NCI-H2081 (cell line): ENCODE measurements at places on chromosomes 16 and 17.
A peak's percentile ranks its signal among the peaks of the same experiment; 100 is the strongest.

DNA sequence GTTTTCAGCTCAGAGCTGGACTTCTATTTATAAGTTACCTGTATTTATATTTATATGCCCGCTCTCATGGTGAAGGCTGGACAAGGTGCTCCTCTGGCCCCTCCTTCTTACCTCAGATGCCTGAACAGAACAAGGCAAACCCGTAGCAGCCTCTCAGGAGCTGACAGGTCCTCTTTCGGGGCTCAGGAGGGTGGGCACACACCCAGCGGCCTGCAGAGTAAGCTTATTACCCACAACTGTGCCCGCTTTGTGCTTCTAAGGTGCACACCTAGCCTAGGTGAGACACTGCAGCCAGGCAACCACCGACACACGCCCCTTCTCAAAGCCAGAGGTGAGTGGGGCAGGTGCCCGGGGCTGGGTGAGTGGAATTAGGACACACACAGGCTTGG, 5.3 kb downstream of the NKIRAS2 start:
- no peak for DNase-seq

GRCh38 chr16:58462997-58463941, 36.7 kb upstream of the NDRG4 start:
- no peak for DNase-seq

- DNase-seq, result no peak
Observed at GRCh38 chr16:67282447-67282805, 3.1 kb downstream of the PLEKHG4 start.

DNA sequence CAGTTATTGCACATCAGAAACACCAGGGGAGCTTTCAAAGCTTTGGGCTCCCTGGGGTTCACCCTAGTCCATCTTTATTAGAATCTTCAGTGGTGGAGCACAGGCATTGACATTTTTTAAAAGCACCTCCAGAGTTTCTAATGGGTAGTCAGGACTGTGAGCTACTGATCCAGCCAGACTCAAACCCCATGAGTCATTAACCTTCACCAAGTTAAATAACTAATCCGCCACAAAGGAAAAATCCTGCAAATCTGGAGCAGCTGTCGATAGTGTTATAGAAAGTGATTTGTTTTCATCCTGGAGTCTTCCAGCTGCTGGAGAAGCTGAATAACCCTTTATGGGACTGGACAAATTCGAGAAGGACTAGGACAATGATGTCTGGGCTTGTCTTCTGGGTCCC, 93.2 kb upstream of the PIRT start:
- no peak for DNase-seq

DNA sequence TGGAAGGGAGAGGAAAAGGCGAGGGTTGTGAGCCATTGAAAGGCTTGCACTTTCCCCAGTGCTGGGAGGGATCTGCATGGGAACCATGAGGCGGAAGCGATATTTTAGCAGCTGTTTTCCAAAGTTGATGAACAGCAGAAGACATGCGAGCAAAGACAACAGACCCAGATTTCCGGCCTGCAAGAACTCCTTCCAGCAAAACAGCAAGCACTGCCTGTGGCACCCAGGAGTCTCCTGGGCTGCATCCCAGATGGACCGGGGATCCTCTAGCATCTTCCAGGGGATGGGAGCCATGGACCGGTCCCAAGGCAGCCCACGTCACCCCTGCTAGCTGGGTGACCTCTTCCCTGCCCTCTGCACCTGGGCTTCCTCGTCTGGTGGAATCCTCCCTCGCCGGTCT, 162.8 kb downstream of the IRF8 start:
- no peak for DNase-seq

GRCh38 chr17:20260268-20260667, 207.1 kb downstream of the LGALS9B start:
- DNase-seq, result no peak

DNA sequence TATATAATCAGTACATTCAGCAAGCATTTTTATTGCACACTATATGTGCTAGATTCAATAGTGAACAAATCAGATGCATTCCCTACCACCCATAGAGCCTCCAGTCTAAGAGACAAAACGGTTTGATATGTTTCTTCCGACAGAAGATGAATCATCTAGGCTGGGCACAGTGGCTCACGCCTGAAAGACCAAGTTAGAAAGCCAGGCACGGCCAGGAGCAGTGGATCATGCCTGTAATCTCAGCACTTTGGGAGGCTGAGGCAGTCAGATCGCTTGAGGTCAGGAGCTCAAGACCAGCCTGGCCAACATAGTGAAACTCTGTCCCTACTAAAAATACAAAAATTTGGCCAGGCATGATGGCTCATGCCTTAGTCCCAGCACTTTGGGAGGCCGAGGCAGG, 18.3 kb upstream of the COPRS start:
- no peak for DNase-seq

GRCh38 chr17:10652984-10653659, 4.0 kb downstream of the MYH3 start:
- no peak for DNase-seq

DNA sequence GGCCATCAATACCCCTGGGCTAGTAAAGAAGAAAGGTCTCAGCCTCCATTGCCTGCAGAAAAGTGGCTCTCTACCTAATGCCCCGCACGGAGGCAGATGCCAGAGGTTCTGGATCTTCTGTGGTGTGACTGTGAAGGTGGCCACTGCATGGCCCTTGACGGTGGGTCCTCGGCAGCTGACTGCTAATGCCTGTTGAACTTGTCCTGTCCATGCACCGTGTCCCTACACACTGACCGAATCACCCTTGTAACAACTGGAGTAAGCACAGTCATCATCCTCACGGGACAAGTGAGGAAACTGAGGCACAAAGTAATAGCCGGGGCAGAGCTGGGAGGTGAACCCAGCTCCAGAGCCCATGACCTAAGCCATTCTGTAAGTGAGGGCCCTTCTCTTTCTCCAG, 48.8 kb downstream of the MYH11 start:
- no peak for DNase-seq

DNA sequence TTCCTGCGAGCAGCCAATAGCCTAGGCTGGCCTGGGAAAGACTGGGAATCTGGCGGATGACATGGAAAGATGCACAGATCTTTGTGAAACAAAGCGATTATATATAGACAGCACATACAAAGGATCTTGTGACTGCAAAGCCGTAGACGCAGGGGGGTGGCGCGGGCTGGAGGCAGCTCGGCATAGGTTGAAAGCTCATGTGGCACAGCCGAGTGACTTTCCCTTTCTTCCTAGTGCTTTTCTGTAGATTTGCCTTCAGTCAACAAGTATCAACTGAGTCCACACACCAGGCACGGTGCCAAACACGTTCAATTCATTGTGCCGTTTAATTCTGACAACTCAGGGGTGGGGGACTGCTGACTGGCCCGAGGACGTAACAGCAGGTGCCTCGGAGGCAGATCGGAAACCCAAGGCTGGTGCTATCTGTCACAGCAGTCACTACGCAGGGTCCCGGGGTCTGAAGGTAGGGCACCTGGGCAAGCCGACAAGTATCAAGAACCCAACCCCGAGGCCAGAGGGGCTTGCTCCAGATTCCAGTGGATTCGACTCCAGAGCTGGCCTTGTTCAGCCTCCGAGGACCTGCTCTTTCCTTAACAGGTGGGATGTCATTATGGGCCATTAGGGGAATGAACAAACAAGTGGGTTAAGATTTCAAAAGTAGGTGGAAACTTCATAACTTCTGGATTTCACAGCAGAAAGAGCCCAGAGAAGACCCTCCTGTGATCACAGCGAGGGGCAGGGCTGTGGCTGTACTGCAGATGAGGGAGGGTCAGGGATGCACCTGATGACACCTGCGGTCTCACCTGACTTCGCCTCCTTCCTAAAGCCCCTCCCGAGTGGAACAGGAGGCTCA, 5.9 kb downstream of the PAM16 start:
- DNase-seq, result peak; percentile 78

DNA sequence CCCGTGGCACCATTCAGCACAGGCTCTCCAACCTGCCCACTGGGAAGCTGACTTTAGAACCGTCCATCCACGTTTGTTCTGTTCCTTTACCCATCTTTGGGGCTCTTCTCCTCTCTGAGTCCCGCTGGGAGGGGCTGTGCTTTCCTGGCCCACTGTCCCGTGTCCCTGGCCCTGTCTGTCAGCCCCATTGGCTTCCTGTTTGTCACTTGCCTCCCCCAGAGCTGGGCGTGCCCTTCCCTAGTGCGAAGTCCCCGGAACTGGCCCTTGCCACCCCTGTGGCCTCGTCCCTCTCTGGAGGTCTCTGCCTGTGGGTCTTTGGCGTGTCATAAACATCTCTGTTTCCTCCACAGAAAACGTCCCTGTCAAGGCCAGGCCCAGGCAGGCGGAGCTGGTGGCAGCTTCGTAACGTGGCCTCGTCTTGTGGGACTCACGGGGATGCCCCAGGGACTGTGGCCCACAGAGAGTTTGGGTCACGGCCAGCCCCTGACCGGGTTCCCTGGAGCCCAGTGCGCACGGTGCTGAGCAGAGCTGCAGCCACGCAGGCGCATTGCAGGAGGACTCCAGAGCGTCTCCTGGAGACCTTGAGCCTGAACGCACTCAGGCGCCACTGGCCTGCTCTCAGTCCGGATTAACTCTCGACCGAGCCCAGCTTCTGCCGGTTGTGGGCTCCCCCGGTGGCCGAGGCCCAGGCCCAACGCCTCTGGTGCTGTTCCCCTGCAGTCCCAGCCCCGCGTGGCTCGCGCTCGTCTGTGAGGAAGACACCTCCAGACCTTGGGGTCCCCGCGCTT, 7.3 kb downstream of the CHMP6 start:
- DNase-seq, result no peak

DNA sequence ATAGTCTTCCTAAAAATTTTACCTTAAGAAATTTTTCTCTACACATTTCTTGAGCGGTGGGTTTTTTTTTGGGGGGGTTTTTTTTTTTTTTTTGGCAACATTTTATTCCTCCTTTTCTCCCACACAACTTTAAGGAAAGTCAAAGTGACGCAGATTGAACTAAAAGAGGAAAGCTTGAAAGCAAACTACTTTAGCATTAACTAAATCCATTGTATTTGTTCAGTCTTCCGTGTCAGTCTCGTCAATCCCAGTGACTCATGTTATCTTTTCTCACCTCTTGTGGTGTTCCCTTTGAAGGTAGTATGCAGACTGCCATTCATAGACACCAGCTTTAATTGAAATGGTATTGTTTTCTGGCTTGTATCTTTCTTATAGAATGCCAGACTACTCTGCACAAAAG, 39.3 kb downstream of the TADA2A start:
- DNase-seq, result no peak

DNA sequence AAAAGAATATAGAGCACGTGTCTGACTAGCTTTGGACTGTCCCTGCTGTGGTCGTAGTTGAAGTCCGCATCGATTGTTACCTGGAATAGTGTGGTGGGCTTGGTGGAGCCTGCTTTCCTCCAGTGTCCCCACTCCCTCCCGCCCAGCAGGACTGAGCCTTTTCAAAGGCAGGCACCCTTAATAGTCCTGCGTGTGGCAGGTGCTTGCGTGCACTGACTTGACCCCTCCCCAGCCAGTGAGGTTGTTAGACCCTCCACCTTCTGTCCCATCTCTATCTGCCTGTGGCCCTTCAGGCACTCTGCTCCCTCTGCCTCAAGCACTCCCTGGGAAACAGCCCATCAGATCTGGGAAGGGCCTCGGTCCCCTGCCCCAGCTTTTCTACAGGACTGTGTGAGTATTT, 36.6 kb downstream of the TMEM11 start:
- DNase-seq, result no peak

- DNase-seq, result peak; percentile 84
Observed at GRCh38 chr17:4948931-4949320, 596 bp upstream of the PFN1 start.

- DNase-seq, result no peak
Observed at GRCh38 chr17:31499771-31500554, 108.5 kb downstream of the RAB11FIP4 start.

GRCh38 chr17:44887971-44888954, 11.0 kb downstream of the EFTUD2 start:
- DNase-seq, result no peak

DNA sequence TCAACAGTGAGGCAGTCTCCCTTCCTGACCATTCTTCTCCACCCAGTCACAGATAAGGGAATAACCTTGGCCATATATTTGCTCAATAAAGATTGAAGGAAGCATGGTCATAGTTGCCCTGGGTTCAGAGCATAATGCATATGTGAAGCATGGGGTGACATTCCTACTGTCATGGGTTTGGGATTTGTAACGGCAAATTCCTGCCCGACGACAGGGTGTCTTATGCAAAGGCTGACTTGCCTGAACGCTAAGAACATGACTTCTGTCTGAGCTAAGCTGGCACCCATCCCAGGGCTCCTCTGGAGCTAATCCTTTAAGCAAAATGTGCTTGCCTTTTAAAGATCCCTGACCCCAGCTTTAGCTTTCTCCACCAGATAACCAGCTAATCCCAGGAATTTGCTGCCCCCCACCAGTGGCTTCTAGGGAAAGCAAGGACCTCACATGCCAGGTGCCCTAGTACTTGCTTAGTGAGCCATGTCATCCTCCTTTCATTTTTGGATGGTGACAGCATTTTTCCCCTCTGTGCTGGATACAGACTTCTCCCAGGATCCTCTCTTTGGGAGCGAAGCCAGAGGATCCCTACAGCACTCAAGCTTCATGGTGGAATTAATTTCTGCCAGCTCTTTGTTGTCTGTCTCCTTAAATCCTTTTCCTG, 11.7 kb downstream of the SLC7A6OS start:
- DNase-seq, result no peak

DNA sequence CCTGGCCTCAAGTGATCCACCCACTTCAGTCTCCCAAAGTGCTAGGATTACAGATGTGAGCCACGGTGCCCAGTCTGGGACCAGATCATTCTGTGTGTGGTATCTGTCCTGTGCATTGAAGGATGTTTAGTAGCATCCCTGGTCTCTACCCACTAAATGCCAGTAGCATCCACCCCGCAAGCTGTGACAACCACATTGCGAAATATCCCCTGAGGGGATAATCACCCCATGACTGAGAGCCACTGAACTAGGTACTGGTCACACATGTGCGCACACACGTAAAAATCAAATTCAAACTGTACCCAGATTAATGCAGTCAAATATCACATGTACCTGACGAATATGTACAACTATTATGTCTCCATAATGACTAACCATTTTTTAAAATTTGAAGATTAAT, 35.8 kb downstream of the TEKT5 start:
- DNase-seq, result no peak

- no peak for DNase-seq
Observed at GRCh38 chr17:29495011-29495410, 71.8 kb downstream of the ABHD15 start.
